ENCODE measurements at places on chromosomes 3 and 15.

DNA sequence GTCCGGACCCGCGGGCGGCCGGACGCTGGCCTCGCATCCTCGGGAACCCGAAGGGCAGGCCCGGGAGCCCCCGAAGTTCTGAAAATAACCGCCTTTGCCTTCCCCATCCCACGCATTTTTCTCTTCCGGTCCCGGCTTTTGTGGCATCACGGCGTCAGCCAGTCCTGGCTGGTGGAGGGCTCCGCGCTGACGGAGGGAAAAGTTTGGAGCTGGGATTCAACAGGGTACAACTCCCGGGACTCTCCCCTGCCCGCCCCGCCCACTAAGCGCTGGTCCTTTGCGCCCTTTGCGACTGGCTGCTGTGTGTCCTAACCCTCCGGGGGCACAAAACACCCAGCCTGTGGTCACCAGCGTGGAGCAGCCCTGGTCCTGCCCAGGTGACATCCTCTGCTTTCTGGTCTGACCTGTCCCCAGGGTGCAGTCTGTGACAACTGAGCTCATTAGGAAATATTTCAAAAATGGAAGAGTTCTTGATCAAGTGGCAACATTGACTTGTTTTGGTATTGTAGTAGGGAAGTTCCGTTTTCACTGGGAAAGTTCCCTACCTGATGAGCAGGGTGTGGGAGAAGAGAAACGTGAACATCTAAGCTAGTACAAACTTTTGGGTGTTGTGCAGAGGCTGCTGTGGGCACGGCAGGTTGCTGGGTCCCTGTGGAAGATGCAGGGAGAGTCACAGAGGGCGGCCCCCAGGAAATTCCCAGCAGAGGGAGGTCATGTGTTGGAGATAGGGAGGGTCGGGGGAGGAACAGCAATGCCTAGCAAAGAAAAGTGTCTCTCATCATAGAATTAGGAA is 775 bp downstream of the ARNT2 start:
- H3K4me1 ChIP-seq: peaks cover 12% of the 10 kb centered on the region
- no peak overlapping the region for H3K27ac ChIP-seq
- peak; percentile 11 for DNase-seq
- peak overlapping the region; percentile 47 for H3K4me3 ChIP-seq
- H3K27me3 ChIP-seq: peaks cover 20% of the 10 kb centered on the region

GRCh38 chr15:71225851-71226250 is 110.6 kb downstream of the THSD4 start:
- DNase-seq: no peak
- peaks cover 6% of the 10 kb centered on the region for H3K4me1 ChIP-seq
- H3K36me3 ChIP-seq: no peaks in the 10 kb centered on the region
- H3K27me3 ChIP-seq: no peaks in the 10 kb centered on the region

DNA sequence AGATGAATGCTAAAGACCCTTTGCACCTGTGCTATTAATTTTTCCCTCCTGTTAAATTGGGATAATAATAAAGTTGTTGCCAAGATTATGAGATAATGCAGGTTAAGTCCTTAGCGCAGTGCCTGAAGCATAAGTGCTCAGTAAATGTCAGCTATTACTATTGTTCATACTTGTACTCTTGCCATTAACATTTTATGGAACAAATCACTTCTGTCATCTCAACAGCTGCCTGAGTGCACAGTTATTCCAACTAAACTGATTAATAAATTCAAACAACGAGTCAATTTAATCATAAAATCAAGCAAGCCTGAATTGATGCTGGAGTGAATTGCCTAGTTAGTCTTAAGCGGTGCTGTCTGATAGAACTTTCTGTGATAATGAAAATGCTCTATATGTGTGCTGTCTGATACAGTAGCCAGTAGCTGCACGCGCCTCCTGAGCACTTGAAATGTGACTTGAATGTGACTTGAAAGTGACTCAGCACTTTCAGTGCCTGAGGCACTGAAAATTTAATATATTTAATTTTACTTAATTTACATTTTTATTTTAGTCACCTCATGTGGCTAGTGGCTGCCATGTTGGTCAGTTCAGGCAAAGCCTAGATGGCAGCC is 198.7 kb upstream of the PFN2 start:
- H3K27ac ChIP-seq: peak overlapping the region; percentile 55
- H3K27me3 ChIP-seq: no peaks in the 10 kb centered on the region
- DNase-seq: no peak
- no peak overlapping the region for H3K4me3 ChIP-seq
- H3K4me1 ChIP-seq: peaks cover 3% of the 10 kb centered on the region

DNA sequence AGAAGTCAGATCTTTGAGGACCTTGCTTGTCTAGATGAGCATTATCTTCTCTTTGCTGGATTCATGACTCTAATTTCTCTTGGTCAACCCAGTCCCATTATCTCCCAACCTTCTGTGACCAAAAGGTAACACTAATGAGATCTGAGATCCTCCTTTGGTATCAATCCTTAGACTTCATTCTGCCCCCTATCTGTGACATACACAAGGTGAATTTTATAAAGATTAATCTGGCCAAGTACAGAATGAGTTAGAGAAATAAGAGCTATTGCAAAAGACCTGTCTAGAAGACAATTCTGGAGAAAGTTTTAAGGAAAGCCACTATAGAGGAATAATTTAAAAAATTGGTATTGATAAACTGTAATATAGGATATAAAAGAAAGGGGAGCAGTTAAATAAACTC is 113.8 kb upstream of the KCNMB2 start:
- H3K27ac ChIP-seq: no peak overlapping the region
- no peaks in the 10 kb centered on the region for H3K4me1 ChIP-seq
- H3K4me3 ChIP-seq: no peak overlapping the region
- no peaks in the 10 kb centered on the region for H3K36me3 ChIP-seq
- no peak for DNase-seq

DNA sequence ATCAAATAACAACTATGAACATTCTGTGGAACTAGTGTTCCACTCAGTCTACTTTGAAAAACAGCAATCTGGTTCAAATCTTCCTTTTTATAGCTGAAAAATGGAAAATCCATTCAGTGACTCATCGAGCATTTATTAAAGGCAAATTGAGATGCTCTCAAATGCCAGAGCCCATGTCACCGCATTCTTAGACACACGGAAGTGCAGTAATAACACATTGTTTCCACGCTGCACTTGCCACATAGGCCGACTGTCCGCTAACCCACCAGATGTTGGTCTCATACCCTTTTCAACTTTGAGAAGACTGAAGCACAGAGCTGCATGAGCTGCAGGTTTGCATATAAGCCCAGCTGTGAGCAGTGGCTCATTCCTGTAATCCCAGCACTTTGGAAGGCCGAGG is 95.9 kb downstream of the TMEM266 start:
- H3K4me1 ChIP-seq: peaks cover 3% of the 10 kb centered on the region
- no peak overlapping the region for H3K4me3 ChIP-seq
- H3K36me3 ChIP-seq: no peaks in the 10 kb centered on the region
- H3K27me3 ChIP-seq: no peaks in the 10 kb centered on the region
- DNase-seq: no peak

DNA sequence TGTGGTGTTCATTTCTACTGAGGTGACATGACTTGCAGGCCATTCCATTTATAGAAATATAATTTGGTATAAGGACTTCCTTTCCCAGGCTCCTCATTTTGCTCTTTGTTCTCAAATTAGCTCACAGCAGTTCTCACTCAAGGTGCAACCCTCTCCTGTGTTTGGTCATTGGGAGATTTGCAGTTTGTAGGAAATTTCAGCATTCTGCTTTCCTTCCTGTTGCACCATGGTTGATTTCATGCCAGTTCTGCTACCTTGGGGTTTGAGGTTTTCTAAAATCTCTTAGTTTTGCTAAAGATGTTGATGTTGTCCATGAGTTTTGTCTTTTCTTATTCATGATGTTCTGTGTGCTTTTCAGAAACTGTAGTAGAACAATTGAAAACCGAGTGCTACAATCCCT is 65.7 kb upstream of the PROK2 start:
- no peaks in the 10 kb centered on the region for H3K4me1 ChIP-seq
- no peak overlapping the region for H3K4me3 ChIP-seq
- DNase-seq: no peak
- no peak overlapping the region for H3K27ac ChIP-seq
- peaks cover 9% of the 10 kb centered on the region for H3K27me3 ChIP-seq

- H3K27me3 ChIP-seq: no peaks in the 10 kb centered on the region
- H3K36me3 ChIP-seq: no peaks in the 10 kb centered on the region
- no peak overlapping the region for H3K4me3 ChIP-seq
Measured at GRCh38 chr3:170024581-170024980, 13.2 kb upstream of the GPR160 start.

DNA sequence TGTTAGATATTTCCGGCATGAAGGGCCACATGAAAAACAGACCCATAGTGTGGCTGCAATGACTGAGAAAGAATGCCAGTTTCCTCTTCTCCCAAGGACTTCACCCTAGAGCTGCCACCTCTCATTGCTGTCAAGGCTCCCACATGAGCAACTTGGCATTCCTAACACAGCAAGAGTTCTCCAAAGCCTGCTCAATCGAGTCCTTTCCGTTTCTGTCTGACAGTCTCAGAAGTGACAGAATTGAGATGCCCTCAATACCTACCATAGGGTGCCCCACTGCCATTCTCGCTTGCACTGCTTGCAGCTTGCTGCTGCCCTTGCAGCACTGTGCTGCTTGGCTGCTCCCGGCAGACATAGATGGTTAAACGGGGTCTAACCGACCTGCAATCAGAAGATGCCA is 44.3 kb downstream of the UBP1 start:
- no peak for DNase-seq
- peaks cover 64% of the 10 kb centered on the region for H3K36me3 ChIP-seq
- H3K27ac ChIP-seq: no peak overlapping the region
- no peak overlapping the region for H3K4me3 ChIP-seq

DNA sequence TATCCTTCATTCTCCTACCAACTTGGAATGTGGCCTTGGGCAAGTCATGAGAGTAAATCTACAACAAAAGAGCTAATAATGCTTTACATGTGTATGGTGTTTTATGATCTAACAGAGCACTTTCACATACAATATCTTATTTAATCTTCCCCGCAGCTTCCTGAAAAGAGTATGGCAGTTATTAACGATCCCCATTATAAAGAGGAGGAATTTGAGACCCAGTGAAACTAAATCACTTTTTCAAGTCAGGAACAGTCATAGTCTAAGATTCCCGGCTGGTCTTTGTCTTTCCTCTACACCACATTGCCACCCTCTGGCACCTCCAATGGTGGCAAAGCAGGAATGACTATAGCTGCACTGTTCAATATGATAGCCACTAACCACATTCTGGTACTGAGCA is 69.7 kb upstream of the CMSS1 start:
- H3K4me1 ChIP-seq: peaks cover under 1% of the 10 kb centered on the region
- no peaks in the 10 kb centered on the region for H3K36me3 ChIP-seq
- no peaks in the 10 kb centered on the region for H3K27me3 ChIP-seq
- H3K27ac ChIP-seq: no peak overlapping the region
- H3K4me3 ChIP-seq: no peak overlapping the region
- DNase-seq: no peak

DNA sequence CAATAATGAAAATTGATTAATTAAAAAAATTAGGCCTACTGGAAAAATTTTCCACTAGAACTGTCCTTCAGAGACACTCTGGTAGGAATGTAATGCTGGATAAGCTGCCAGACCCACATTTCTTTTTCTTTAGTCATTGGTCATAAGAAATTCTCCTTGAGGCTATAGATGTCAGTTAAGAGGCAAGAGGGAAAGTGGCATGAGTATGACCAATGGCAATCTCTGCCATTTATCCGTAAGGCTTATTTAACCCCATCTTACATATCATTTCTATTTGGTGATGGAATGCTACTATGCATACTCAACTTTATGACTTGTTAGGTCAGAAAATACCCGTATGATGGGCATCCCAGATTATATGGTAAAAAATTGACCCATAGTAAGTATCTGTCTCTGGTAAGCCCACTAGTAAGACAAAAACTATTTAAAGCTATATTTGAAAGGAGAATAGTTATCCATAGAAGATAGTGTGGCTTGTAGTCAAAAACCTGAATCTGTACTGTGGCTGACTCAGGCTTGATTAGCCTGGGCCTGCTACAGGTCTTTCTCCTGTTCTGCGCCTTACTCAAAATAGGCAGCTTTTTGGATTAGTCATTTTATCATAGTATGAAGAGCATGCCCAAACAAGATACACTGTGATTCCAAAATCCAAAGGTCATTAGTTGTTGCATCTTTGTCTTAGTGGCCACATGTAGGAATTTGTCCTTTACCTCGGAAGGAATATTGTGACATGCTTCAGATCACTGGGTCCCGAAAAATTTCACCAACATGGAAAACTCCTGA is 314.7 kb downstream of the PYDC2 start:
- H3K36me3 ChIP-seq: no peaks in the 10 kb centered on the region
- H3K4me1 ChIP-seq: no peaks in the 10 kb centered on the region
- no peak for DNase-seq
- no peak overlapping the region for H3K27ac ChIP-seq
- H3K27me3 ChIP-seq: no peaks in the 10 kb centered on the region

DNA sequence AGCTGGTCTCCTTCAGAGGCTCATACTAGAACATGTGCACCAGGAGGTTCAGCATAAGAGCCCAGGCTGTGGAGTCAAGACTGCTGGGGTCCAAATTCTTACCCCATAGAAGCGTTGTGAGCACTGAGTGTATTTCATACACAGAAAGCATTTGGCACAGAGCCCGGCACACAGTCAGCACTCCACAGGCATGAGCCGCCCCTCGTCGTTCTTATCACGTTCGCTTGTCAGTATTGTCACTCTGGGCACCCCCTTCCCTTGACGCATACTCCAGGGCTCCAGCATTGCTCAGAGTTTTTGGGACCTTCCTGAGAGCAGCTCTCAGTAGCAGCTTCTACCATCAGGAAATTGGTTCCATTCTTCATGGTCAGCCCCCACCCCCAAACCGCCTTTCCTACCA is 25.2 kb downstream of the CORO2B start:
- H3K27ac ChIP-seq: no peak overlapping the region
- no peaks in the 10 kb centered on the region for H3K36me3 ChIP-seq
- H3K27me3 ChIP-seq: no peaks in the 10 kb centered on the region
- H3K4me3 ChIP-seq: no peak overlapping the region
- peaks cover 83% of the 10 kb centered on the region for H3K4me1 ChIP-seq

DNA sequence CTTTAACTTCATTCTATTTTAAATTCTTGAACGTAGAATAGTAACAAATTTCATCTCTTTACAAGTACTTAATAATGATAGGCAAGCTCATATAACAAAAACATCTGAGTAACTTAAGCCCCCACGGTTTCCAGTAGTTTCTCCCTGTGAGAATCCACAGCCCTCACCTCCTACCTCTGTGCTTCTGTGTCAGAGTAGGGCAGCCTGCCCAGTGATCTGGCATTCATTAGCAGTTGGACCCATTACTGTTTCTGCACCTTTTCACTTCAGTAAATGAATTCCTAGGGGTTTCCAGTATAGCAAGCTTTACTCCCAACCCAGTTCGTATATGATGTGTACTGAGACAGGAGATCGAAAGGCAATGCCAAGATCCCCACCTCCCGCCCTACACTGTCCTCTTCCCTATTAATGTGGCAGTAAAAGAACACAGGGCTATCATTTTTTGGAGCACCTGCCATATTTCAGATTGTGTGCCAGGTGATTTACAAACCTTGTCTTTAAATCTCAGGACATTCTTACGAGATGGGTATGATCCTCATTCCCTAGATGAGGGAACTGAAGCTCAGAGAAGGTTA is 40.8 kb downstream of the EIF2AK4 start:
- H3K36me3 ChIP-seq: peaks cover 81% of the 10 kb centered on the region
- no peak for DNase-seq
- no peak overlapping the region for H3K4me3 ChIP-seq
- H3K27me3 ChIP-seq: no peaks in the 10 kb centered on the region
- peaks cover 4% of the 10 kb centered on the region for H3K4me1 ChIP-seq
- no peak overlapping the region for H3K27ac ChIP-seq

Data from heart right ventricle (tissue), 16 donors.